Stimulated activated CD8-positive, alpha-beta memory T cell treated with anti-CD3 and anti-CD28 coated beads, Interleukin-4, amount 100 ng/mL, for 1 hour (primary cell): ENCODE measurements at places on chromosomes 2 and 18.

- DNase-seq, result no peak
Measured at GRCh38 chr2:241989074-241989473, 119.5 kb downstream of the RTP5 start.

DNA sequence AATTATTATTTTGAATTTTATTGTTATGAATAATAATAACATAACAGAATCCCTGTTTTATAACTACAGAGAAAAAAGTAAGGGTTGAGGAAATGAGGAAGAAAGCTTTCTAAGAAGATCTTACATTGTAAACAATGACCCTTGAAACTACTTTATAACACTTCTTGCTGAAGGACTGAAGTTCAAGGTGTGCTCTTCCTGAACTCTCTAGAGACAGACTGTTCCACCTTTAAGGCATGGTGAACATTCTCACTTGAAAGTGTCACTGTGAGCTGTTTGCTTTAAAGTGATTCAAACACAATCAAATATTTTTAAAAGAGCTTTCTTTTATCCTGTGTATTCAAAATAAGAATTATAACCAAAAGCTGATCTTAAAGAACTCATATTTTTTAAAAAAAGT, 131.5 kb downstream of the DNAH7 start:
- no peak for DNase-seq

GRCh38 chr18:36534154-36534688, 236.7 kb downstream of the FHOD3 start:
- no peak for DNase-seq

GRCh38 chr2:148654435-148654834, 9.9 kb downstream of the EPC2 start:
- DNase-seq, result no peak

GRCh38 chr18:39561126-39561525, 1995.5 kb upstream of the CELF4 start:
- DNase-seq, result no peak

- no peak for DNase-seq
Measured at GRCh38 chr2:152874955-152875354, 156.5 kb downstream of the ARL6IP6 start.

GRCh38 chr2:35933031-35933430, 422.5 kb upstream of the CRIM1 start:
- no peak for DNase-seq

- no peak for DNase-seq
Measured at GRCh38 chr2:54081574-54081973, 33.8 kb upstream of the ACYP2 start.

DNA sequence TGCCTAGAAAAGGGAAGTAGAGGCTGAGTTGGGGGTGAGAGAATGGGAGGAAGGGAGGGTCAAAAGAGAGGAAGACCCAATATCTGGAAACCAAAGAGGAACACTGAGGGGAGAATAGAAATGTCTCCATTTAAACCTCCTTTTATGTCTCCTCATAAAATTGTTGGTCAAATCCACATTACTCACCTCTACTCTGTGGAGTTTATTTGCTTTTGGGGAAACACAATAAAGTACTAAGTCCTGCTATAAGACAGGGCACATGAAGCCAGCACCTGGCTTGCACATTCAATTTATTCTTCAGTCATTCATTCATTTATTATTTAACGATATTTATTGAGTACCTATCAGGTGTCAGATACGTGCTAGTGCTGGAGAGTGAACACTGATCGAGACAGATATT, 60.3 kb upstream of the NFE2L2 start:
- DNase-seq, result no peak

DNA sequence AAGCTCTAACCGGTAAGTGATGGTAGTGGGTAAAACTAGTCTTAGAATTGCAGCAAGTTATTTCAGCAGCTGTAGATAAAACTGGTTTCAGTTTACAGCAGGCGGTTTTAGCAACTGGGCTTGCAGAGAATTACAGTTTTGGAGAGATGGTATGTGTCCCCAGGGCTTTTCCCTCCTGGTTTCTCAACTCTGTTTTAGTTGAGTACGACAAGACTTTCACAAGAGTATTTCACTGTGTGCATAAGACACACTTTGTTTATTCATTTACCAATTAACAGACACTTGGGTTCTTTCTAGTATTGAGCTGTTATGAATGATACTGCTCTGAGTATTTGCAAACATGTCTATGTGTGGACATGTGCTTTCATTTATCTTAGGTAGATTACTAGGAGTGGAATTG, 65.6 kb upstream of the RFX8 start:
- DNase-seq, result no peak

DNA sequence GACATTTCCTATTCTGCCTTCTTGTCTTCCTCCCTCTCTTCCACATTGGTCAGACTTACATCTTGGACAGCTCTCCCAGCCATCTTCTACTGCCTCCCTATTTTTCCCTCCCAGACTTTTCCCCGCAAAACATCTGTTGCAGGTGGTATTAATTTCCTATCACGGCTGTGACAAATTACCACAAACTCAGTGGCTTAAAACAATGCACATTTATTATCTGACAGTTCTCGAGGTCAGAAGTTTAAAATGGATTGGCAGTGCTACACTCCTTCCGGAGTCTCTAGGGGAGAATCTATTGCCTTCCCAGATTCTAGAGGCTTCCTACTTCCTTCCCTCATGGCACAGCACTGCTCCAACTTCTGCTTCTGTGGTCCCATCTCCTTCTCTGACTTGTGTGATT, 33.3 kb downstream of the STRADB start:
- DNase-seq, result no peak

DNA sequence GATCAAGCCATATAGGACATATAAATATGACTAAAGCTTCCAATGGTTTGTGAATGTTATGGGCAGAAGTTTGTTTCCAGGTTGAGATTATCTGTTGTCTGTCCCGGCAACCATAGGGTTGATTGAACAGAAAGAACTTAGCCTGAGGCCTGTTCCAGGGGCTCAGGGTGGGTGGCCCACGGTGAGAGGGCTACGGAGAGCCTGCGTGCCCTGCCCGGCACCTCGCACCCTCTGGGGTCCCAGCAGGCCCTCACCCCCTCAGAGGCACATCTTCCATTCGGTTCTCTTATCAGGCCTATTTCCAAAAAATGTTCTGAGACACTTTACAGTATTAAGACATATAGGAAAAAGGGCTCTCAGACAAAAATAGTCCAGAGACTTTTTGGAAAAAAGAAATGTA, 40.4 kb upstream of the LDLRAD4 start:
- no peak for DNase-seq

DNA sequence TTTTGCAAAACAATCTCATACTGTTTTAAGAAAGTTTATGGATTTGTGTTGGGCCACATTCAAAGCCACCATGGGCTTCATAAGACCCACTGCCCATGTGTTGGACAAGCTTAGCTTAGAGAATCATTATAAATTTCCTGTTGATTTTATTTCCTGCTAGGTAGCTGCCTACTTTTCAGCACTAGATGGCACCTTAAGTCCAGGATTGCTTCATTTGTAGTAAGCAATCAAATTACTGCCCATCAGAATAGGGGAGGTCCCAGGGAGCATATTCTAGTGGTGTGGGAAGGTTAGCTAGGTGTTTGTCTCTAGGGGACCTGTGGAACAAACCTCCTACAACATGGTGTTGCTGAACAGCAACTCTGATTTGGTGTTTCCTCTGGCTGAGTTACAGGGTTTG, 11.0 kb upstream of the DCDC2C start:
- no peak for DNase-seq

GRCh38 chr2:39215545-39215944, 28.2 kb downstream of the CDKL4 start:
- DNase-seq, result no peak

GRCh38 chr18:25289001-25289631, 62.9 kb downstream of the ZNF521 start:
- DNase-seq, result no peak

- no peak for DNase-seq
Measured at GRCh38 chr2:119122663-119123062, 35.9 kb downstream of the C1QL2 start.

DNA sequence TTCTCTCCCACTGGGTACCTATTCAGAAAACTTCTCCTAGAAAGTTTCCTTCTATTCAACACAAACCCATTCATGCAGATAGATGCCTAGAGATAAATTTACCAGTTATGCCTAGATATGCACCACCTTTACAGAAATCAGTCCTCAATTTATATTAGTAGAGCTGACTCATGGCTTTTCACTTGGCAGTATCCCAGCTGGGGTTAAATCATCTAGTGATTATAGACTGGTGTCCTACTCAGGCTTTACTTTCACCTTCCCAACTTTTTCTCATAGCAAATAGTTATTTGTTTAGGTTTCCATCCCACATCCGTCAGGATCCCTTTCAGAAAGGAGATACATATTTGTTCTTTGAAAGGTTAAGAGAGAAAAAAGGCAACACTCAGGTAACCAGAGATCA, 124.5 kb downstream of the AQP4 start:
- no peak for DNase-seq

DNA sequence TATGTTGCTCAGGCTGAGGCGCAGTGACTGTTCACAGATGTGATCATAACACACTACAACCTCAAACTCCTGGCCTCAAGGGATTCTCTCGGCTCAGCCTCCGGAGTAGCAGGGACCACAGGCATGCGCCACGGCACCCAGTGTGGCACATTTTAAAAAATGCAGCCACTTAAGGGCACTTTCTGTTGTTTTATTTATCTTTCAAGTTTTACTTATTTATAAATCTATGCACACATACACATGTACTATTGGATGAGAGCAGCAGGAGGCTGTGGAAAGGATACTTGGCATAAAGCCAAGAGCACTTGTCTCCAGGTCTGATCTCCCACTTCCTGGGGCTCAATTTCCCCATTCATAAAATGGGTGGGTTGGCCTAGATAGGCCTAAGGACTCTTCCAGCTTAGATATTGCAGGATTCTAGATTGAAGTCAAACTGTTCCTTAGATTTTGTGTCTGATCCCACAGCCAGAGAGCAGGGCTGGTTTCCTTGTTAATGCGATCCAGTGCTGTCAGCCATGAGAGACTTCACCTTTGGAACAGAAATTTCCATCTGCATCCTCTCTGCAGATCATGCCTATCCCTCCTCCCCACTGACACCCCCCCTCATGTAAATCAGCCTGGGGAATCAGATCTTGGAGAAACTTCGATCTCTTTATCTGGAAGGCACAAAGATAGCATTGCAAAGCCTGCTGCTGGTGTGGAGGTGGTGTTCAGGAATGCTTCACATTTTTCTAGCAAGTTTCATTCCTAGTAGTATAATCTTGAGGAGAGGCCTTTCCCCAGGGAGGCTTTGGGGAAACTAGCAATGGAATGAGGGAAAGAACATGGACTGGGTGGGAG, 24.7 kb downstream of the PCBP1 start:
- no peak for DNase-seq

- no peak for DNase-seq
Measured at GRCh38 chr2:240303896-240304745, 131.3 kb upstream of the GPC1 start.

DNA sequence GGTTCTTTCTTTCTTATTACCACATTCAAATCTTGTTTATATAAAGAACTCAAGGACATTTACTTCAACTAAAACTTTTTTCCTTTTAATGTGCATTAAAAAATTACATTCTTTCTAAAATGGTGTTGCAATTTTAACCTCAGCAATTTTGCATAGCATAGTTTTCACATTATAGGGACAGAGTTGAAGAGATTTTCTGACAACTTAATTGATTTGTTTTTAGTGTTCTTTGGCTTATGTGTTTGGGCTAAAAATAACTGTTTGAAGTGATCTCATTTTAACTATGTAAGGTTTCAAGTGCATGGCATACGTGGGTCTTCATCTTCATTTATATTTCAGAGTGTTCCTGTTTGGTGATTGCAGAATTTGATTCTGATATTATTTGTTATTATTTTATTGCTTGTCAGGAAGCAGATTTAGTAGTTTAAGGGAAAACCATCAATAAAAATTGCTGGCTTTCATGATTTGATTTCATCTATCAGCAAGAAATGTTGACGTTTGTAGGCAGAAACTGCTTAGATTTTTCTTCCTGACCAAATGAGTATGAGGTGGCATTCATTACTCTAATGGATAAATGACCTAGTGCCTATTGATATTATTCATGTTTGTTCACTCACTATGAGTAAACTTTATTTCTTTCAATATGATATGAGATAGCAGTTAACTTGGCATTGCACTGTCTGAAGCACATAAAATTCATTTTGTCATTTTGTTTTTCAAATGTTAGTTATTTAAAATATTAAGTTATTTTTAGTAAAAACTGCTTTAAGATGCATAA, 398.4 kb downstream of the NUP35 start:
- DNase-seq, result no peak

GRCh38 chr18:62786689-62787088, 71.3 kb downstream of the PHLPP1 start:
- DNase-seq, result no peak

DNA sequence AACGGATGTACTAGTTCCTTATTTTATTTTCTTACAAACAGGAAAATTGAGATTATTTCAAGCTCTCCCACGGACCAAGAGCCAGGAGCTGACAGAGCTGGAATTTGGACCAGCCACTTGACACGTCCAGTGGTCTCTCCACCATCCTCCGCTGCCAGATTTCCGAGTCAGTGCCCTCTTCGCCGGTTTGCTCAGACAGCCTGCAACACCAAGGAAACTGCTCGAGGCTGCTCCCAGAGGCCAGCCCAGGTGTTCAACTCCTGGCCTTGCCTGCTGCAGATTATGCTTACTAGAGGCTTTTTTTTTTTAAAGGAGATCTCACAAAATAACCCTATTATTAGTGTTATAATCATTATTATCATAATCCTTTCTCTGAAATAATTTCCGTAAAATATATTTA, 779.8 kb downstream of the RNF144A start:
- DNase-seq, result no peak

DNA sequence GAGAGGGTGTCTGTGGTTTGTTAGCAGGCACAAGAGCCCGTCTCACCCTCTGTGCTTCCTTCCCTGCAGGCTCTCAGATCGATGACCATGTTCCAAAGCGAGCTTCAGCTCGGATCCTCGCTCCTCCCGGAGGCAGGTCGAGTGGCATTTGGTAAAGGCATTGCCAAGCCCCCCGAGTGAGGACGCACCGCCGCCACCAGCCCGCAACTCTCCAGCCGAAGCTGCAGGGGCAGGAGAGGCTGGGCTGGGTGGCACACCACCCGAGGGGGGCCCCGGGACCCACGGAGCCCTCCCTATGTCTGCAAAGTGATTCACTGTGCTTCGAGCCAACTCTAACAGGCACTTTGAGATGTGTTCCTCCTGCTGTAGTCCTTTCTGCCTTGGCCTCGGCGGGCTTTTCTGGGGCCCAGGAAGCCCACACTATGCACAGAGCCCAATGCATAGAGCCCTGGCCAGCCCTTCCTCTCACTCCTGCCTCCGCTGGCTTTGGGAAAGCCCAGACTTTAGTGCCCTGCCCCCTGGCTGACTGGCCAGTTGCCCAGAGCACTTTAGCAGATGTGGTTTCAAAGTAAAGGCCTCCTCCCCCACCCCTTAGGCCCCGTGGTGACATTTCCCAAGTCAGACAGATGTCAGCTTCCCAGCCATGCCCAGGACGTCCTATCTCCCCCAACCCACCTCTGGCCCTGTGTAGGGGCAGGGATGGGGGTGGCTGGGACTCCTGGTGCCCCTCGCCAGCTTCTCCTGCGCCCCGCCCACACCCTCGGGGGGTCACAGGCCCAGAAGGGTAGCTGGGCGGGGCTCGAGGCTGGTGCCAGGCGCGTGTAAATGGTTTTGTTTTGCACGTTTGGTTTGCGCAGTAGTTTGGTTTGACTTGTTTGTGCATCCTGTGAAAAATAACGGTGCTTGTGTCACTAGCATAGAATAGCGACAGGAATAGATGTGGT, 23.3 kb upstream of the MAPRE3 start:
- no peak for DNase-seq

GRCh38 chr2:127163921-127164320, 56.2 kb downstream of the CYP27C1 start:
- no peak for DNase-seq

- DNase-seq, result no peak
Measured at GRCh38 chr2:230226051-230226551, 565 bp downstream of the SP140 start.

GRCh38 chr2:196177124-196177523, 5.7 kb upstream of the STK17B start:
- DNase-seq, result no peak
